Fibroblast of pulmonary artery (primary cell): ENCODE measurements at places on chromosomes 11 and 22.

DNA sequence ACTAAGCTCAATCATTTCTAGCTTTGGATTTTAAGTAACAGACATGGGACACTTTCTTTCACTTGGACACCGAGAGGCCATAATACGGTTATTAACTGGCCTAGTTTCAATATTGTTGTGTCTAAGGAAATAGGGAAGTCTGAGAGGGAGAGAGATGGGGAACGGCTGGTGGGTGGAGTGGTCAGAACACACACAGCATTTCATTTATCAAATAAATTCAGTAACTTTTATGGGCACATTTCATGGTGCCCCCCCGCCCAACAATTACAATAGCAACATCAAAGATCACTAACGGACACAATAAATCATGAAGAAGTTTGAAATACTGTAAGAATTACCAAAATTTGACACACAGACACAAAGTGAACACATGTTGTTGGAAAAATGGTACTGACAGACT, 10.7 kb downstream of the PRPF19 start:
- DNase-seq = no peak

DNA sequence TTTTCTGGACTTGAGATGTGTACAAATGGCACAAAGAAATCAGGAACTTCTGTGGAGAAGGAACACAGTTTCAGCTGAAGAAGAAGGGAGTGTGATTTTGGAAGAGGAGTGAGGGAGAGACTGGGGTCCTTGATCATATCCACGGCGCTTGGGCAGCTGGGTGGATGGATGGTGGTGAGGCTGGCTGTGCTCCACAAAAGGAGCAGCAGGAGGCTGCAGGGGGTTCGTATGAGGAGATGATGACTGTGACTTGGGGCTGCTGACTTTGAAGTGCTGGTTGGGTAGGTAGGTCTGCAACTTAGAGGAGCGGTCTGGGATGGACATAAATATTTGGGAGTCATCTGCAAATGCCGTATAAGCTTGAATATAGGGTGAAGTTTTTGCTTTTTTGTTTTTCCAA, 1.3 kb upstream of the DCHS1 start:
- no peak for DNase-seq

GRCh38 chr11:121086866-121087265, 14.2 kb upstream of the TECTA start:
- peak; percentile 11 for DNase-seq

DNA sequence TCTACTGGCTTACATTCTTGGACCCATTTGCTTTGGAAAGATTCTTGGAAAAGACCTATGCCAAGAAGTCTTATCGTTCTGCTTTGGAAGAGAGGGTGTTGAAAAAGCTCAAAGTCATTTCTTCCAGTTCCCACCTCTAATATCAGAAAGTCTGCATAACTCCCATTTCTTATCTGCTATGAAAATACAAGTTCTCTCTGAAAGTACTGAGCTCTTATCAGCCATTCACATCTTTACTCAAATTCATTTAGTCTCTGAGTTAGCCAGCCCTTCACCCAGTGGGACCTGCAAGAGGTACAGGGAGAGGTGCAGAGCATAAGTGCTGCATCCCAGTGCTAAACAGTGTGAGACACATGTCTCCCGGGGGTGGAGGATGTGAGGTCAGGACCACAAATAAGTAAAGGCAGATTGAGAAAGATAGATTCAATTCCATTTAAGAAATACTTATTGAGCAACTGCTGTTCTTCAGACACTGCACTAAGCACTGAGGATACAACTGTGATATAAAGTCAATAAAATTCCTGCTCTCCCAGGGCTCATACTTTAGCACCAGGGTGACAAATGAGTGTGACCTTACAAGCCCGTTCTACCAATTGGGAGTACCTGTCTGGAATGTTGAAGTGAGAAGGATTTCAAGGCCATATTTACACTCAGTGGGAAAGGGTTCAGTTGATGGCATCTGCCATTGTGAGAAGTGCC, 76.7 kb downstream of the PISD start:
- DNase-seq = peak; percentile 61

DNA sequence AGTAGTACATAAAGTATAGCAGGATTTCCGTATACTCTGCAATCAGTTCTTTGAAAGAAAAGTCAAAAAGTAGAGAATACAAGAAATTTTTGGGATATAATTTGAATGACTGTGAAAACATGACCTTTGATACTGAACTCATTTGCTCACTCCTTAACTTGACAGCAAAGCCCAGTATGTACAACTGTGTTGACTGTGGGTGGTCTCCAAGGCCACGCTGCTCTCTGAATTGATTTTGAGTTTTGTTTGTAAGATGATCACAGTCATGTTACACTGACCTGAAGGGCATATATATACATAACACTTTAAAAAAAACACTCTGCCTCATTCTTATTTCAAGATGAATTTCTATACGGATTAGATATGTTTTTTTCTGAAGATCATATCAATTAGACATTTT, 9.5 kb upstream of the AMOTL1 start:
- DNase-seq = no peak

DNA sequence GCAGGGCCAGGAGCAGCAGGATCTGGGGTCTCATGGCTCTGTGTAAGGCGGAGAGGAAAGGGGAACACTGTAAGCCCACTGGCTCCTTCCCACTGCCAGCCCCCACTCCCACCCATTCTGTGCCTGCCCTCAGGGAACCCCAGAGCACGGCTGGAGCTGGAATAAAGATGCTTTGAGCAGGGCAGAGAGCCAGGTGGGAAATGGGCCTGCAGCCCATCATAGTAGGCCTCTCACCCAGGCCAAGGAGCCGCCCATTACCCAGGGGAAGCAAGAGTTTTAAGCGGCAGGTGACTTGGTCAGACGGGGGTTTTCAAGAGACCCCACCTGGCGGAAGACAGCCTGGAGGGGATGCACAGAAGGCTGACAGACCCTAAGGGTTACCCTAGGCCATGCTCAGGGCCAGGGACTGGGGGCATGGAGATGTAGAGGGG, 4.6 kb downstream of the LRRC32 start:
- no peak for DNase-seq

DNA sequence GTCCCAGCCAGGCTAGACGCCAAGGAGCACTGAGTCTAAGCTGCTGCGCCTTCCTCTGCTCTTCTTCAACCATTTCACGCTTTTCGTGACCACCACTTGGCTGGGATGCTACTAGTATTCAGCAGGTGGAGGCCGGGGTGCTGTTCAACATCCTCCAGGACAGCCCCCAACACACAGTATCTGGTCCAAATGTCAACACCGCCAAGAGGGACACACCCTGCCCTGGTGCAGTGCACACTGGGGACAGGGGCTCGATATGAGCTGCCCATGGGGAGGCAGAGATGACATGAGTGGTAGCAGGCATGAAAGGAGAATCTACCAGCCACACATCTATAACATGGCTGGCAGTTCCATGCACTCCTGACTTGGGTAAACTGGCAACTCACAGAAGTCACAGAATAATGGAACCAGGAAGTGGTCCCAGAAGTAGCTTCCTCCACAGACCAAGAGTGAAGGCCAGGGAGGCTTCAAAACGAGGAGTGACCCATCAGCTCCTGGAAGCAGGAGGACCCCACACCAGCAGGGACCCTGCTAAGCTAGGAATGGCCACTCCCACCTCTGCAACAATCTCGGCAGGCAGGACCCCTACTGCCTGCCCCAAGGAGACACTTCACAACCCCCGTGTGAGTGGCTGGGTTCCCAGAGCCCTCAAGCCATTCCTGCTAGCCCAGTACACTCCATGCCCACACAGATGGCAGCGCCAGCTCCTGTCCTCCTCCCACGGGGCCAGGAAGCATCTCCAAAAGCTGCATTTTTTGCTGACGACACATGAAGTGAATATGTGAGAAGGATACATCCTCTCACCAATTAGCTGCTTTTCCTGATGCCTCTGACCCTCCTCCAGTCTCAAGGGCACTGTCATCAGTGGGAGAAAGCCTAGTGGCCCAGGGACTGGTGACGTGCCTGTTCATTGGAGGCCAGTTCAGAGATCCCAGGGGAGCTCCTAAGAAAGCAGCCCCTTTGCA, 78.8 kb downstream of the DGCR2 start:
- no peak for DNase-seq

DNA sequence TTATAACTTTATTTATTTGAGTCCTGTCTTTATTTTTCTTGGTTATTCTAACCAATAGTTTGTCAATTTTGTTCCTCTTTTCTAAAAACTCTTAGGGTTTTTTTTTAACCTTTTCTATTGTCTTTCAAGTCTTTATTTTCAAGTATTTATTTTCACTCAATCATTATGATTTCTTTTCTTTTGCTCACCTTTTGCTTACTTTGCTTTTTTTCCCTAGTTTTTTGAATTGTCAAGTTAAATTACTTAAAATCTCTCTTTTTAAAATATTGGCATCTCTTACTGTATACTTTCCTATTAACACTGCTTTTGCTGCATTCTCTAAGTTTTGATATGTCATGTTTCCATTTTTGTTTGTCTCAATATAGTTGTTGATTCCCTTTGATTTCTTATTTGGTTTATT, 396.8 kb upstream of the CCDC179 start:
- no peak for DNase-seq

- DNase-seq = no peak
These were observed 52.8 kb downstream of the USP35 start for GRCh38 chr11:78241475-78241874.

DNA sequence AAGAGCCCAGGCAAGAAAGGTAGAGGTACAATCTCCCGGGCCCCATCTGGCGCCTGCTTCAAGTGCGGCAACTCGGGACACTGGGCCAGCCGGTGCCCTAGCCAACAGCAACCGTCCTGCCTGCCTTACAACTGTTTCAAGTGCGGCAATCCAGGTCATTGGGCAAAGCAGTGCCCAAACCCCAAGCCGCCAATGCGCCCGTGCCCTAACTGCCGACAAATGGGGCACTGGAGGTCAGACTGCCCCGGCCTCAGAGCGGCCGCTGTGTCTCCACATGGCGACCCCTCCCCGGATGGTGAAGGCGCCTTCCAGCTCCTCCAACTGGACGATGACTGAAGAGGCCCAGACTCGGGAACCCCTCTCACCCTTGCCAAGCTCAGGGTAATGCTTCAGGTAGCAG, 11.4 kb upstream of the OR56A3 start:
- no peak for DNase-seq

DNA sequence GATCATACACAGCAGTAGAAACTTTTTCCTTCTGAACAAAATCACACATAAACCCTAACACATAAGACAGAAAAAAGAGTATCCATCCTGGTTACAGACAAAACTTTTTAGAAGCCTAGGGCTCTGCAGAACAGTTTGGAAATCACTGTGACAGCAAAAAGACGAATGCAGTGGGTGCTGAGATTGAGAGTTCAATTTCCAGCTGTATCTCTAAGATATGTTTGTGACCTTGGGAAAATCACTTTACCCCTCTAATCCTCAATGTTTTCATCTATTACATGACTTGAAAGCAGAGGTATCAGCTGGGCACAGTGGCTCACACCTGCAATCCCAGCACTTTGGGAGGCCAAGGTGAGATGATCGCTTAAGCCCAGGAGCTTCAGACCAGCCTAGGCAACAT, 128.5 kb downstream of the SIK3 start:
- no peak for DNase-seq

- peak; percentile 40 for DNase-seq
These were observed 81.6 kb downstream of the ZC3H12C start for GRCh38 chr11:110174645-110175310.

GRCh38 chr11:6225896-6226295, 8.5 kb downstream of the FHIP1B start:
- no peak for DNase-seq
